CD4-positive, alpha-beta memory T cell (primary cell): ENCODE measurements at places on chromosomes 2 and 18.

GRCh38 chr2:191892391-191892790 lies 45.5 kb upstream of the CAVIN2 start:
- no peak for DNase-seq

GRCh38 chr2:128103407-128103806 lies 12.4 kb downstream of the UGGT1 start:
- DNase-seq = no peak

GRCh38 chr2:68776124-68776523 lies 41.5 kb downstream of the ARHGAP25 start:
- DNase-seq = no peak

- no peak for DNase-seq
Observed at GRCh38 chr2:213220967-213221603, 63.2 kb upstream of the SPAG16 start.

GRCh38 chr2:2619995-2620394 lies 288.9 kb upstream of the MYT1L start:
- DNase-seq = no peak

DNA sequence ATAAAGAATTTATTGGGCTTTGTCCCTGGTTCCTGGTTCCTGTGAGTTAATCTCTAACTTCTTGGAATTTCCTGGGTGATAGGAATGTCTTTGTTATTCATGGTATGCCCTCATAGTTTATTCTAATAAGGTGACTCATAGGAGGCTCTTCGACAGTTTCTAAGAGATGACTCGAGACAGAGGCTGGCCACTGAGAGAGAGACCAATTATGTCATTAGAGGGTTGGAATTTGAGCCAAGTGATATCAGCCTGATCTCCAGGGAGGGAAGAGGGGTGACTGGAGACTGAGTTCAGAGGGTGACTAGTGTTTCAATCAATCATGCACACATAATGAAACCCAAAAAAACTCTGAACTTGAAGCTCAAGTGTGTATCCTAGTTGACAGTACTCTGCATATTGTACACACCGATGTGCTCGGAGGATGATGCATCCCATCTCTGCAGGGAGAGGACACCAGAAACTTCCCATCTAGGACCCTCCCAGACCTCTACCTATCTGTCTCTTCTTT lies 185.7 kb downstream of the MTCL1 start:
- DNase-seq = no peak

GRCh38 chr2:12167525-12168317 lies 421.3 kb downstream of the LPIN1 start:
- no peak for DNase-seq

- no peak for DNase-seq
Observed at GRCh38 chr2:15826273-15826717, 114.1 kb upstream of the MYCN start.

GRCh38 chr18:48306838-48307237 lies 102.3 kb downstream of the ZBTB7C start:
- no peak for DNase-seq

DNA sequence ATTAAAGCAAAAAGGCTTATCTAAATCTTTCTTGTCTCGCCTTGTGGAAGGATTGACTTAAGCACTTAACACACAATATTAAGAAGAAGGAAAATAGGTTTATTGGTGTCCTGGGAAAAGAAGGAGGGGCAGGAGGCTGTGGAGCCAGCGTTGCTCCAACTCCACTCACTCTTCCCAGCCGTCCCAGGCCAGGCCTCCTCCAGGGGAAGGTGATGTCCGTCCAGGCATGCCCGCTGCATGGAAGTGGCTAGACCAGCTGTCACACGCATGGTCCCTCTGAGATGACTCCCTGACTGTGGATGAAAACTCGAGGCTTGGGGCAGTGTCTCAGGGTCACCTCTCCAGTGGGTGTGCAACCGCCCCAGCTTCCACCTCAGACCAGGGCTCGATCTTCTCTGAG lies 281.1 kb downstream of the GALR1 start:
- no peak for DNase-seq

DNA sequence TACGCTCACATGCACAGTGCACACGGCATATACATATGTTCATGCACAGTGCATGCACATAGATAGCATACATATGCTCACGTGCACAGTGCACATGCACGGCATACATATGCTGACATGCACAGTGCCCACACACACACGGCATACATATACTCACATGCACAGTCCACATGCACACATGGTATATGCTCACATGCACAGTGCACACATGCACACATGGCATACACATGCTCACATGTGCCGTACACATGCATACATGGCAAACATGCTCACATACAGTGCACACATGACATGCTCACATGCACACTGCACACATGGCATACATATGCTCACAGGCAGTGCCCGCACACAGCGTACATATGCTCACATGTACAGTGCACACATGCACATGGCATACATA lies 97.7 kb upstream of the CTDP1 start:
- DNase-seq = no peak

- no peak for DNase-seq
Observed at GRCh38 chr2:67930156-67930555, 132.6 kb downstream of the C1D start.

DNA sequence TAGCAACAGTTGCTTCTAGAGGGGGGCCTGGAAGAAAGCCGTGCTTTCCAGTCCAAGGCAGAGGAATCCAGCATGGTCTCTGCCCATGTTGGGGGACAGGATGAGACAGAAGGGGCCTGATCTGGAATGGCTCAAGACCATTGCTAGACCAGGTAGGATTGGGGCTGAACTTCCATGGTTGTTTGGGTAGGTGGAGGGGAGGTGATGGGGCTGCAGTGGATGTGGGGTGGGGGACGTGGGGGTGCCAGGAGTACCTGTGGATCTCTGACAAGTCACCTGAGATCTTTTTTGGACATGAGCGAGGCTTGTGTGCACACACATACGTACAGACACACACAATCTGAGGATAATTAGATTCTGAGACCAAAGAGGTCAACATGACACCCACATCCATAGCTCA lies 228.7 kb upstream of the SKOR2 start:
- DNase-seq = no peak

DNA sequence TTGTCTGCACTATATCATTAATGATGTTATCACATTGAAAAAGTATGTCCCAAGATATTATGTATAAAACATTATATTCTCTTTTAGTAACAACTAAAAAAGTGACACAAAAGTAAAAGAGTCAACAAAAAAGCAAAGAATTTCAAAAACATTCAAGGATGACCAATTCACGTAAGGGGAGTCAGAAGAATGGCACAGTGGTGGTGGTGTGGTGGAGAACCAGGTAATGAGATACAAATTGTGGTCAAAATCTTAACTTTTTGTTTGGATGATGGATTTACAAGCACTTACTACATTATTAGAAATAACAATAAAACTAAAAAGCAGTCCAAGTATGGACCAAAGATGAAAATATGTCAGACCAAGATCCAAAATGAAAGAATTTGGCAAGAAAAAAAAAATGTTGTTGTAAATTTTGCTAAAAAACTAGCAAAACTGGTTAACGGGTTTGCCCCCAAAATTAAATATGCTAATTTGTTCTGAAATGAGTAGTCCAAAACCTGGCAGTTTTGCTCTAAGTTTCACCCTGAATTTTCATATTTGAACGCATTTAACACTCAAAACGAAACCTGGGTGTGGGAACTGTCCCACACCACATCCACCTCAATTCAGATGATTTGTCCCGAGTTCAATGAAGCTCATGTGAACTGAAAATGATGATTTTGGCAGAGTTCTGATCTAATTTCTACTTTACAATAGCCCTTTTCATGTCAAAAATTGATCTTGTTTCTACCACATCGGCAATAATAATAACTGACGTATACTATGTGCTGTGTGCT lies 135.8 kb downstream of the IKZF2 start:
- DNase-seq = peak; percentile 1

- DNase-seq = no peak
Observed at GRCh38 chr2:42245396-42245795, 76.2 kb downstream of the EML4 start.

DNA sequence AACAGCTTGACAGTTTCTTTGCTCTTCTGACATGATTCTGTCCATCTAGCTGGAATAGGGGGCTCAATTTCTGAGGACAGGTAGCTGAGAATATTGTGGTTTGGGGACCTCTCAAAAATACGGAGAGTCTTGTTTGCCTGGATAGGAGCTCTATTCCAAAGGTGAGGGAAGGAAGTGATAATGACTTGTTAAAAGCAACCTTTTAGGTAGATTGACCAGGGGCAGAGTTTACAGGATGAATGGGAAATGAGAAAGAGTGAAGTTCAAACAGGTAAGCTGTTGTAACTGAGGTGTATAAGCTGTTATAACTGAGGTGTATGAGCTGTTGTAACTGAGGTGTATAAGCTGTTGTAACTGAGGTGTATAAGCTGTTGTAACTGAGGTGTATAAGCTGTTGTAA lies 25.1 kb downstream of the PARD3B start:
- no peak for DNase-seq

DNA sequence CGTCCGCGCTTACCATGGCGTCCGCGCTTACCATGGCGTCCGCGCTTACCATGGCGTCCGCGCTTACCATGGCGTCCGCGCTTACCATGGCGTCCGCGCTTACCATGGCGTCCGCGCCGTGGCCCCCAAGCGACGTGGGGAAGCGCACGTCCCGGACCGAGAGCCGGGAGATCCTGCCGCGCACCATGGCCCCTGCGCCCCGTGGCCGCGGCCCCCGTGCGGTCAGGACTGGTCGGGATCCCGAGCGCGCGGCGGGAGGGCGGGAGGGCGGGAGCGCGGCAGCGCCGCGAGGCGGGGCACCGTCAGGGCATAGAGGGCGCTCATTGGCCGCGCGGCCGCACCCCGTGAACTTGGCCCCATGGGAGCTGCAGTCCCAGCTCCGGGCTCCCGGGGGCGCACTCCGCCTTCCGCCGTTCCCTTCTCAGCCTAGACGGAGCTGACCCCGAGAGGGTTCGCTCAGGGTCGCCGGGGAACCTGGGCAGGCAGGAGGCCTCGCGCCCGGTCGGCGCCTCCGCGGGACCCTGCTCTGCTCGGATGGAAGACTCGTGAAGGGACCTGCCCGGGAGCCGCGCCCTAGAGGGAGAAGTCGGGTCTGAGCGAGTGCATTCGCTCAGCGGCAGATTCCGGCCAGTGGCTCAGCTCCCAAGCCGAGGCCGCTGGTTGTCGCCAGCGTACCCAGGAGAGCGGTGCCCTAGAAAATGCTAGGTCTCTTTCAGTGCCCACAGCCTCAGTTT lies at the start of gene ENOSF1:
ENOSF1 (minus strand) TSS at position 230 of the 734 bp plus-strand sequence; CDS start at position 187, 43 bp downstream.
- peak; percentile 82 for DNase-seq
